Fibroblast of mammary gland (primary cell): ENCODE measurements at places on chromosomes 1 and 21.

DNA sequence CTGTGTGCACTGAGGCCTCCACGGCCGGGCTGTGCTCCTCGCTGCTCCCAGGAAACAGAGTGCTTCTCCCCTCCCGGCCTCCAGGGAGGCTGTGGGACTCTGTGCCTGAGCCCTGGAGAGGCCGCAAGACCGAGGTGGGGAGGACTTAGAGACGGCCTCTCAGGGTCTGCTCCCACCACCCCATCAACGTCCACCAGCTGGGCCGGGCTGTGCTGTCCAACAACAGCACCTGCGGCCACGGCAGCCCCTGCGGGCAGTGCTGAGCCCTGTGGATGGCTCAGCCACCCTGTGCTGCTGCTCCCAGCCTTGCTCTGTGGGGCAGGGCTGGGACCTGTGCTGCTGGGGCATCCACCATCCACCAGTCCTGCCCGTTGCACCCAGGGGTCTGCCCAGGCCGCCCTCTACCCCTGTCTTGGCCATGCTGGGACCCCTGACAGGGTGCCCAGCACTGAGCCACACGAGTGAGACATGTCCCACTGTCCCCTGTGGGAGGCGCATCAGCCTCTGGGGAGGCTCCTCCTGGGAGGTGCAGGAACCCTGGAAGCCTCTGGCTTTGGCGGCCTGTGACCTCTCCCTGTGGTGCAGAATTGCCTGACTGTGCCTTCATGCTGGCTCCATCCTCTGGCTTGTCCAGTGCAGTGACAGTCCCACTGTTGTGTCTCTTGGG lies 31.2 kb upstream of the LRRC3 start:
- no peak for DNase-seq

DNA sequence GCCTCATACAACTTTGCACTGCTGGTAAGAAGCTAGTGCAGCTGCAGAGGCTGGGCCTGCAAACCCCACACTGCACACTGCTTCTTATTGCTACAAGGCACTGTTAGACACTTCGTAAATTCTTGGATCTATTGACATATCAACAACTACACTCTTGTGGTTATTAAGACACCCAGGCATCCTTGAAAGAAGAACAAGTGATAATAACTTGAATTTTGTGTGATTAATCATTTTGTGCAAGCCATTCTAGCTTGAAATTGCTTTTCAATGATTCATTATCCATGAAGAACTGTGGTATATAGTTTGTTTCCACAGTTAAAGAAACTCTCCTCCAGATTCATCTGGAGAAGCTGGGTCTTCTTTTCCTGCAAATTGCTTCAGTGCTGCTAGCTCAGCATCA lies 33.7 kb upstream of the IFI44L start:
- peak; percentile 60 for DNase-seq

DNA sequence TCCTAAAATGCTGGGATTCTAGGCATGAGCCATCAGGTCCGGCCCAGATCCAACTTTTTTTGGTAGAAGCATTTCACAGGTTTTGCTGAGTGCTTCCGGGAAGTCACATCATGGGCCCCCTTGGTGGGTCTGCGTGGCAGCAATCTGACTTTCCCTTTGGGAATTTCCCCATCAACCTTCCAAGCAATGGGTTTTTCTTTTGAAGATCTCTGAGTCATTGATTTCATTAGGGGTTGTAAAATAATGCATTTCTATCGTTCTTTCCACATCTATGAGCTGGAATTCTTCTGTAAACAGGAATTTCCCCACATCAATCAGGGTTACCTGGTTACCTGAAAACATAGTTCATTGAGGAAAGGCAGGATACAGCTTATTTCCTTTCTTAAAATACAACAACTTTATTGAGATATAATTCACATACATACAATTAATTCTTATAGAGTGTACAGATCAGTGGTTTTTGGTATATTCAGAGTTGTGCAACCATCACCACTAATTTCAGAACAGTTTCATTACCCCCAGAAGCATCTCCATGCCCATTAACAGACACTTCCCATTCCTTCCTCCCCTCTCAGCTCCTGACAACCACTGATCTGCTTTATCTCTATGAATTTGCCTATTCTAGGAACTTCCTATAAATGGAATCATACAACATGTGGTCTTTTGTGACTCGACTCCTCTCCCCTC lies 9.9 kb upstream of the ZBTB17 start:
- DNase-seq: no peak

DNA sequence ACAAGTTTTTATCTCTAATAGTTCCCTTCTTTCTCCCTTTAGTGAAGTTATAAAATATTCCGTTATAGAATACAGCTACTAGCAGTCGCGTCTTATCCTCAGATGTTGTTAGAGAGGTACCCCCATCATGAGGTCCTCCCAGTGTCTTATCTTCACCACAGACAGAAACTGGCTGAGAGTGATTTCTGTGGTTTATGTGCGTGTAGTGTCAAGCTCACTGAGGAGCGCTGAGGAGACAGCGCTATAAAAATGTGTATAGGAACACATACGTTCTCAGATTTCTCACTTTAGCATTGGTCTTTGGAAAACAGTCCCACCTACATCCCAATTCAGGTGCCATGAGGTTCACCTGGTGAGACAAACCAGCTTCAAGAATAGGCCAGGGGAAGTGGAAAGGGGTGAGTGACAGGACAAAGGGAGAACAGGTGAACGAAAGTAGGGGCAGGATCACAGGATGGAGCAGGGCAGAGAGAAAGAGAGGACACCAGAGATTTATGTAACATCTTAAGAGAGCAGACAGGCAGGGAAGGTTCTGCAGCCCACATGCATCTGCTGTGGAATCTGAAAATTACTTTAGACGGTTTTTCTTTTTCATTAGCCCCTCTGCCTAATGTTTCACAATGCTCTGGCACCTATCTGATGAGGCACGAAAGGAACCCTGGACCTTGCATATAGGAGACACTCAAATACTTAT lies 2.7 kb upstream of the PLEKHO1 start:
- no peak for DNase-seq

GRCh38 chr1:84269306-84269705 lies 32.2 kb upstream of the SAMD13 start:
- no peak for DNase-seq

GRCh38 chr1:206427291-206427690 lies 43.0 kb upstream of the IKBKE start:
- DNase-seq: no peak

GRCh38 chr1:84939761-84940160 lies 46.8 kb upstream of the LPAR3 start:
- no peak for DNase-seq

GRCh38 chr1:1371364-1371745 lies 3.7 kb downstream of the AURKAIP1 start:
- DNase-seq: peak; percentile 56

- DNase-seq: no peak
Measured at GRCh38 chr1:6424000-6424565, 493 bp upstream of the ESPN start.

DNA sequence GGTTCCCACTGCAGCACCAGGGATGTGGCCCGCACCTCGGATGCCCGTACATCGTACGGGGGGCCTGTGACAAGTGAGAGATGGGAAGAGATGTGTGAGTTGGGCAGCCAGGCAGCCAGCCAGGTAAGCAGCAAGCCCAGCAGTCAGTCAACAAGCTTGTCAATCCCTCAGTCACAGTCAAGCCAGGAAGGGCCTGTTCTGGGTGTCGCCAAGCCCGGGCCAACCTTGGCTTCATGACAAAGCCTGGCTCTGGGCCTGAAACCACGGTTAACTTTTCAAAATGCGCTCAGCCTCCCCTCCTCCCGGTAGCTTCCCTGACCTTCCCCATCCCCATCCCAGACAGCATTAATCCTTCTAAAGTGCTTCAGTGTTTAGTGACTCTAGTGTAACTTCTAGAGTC lies 31.8 kb downstream of the MYOM3 start:
- no peak for DNase-seq

GRCh38 chr21:24785033-24785432 lies 822.2 kb downstream of the MRPL39 start:
- DNase-seq: no peak

GRCh38 chr21:31798842-31799704 lies 67.2 kb upstream of the SCAF4 start:
- DNase-seq: peak; percentile 5

- DNase-seq: no peak
Measured at GRCh38 chr1:7424352-7424890, 346.7 kb upstream of the VAMP3 start.

DNA sequence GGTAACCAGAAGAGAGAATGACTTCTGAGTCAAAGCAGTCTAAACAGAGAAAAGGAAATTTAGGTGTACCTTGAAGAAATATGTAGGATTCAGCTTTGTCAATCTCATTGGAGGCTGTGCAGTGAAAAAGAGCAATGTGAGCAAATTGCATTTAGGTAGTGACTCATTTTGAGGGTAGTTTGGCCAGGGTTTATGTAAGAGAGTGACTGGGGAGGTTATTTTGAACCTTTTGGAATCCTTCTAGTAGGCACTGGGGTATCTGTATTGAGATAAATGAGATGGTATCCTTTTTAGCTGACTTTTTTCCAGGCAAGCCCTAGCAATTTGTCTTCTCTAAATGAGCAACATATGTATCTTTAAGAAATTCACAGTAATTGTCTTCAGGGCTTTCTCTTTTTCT lies 95.9 kb downstream of the DISP1 start:
- DNase-seq: peak; percentile 70

- DNase-seq: peak; percentile 18
Measured at GRCh38 chr1:94675373-94675772, 133.8 kb upstream of the F3 start.

GRCh38 chr1:1181938-1182410 lies 8.3 kb downstream of the TTLL10 start:
- no peak for DNase-seq

GRCh38 chr1:68157416-68157815 lies 74.9 kb downstream of the WLS start:
- DNase-seq: no peak

DNA sequence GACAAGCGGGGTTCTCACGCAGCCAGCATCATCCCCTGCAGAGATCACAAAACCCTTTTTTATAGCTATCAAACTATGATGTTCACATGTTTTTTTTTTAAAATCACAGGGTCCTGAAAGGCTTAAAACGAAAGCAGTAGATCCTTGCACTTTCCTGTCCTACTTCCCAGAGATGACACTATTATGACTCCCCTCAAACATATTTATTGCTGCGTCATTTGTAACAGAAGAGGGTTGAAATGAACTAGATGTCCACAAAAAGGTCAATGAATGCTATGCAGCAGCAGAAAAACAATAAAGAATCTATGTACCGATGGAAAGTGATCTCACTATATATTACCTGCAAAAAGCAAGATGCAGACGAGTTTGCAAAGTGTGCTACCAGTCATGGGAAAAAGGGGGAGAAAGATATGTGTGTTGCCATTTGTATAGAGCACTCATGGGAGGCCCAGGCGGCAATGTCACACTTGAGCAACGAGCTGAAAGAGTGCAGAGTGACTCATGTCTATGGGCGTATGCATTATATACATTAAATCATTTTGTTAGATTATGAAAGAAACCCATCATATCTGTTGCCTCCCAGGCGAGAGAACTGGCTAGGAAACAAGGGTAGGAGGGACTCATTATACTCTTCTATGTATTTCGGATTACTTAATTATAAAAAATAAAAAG lies 68.9 kb upstream of the PARP1 start:
- no peak for DNase-seq

- no peak for DNase-seq
Measured at GRCh38 chr1:100769323-100769722, 49.8 kb downstream of the VCAM1 start.

DNA sequence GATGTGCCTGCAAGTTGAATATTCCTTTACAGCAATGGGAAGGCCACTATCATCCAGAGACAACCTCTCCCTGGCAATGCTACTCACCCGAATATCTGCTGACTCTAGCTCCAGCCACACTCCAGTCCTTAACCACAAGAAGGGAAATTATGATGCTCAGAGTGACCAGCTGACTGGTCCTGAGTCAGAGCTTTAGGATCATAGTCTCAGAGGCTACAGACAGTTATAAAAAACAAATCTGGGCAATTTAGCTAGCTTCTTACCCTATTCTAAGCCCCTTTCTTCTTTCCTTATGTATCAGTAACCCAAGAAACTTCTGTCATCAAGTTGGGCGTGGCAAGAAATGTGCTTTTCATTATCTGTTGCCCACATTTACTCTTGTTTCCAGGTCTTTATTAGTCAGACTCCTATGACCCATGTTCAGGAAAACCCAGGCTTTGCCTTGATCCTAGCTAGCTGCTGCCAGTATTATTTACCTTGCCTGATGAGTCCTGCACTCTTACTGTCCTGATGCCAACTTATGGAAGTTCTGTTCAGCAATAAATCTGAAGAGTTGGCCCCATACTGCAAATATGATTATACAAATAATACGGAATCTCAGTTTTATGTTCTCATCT lies 207.0 kb downstream of the TTLL7 start:
- peak; percentile 71 for DNase-seq

DNA sequence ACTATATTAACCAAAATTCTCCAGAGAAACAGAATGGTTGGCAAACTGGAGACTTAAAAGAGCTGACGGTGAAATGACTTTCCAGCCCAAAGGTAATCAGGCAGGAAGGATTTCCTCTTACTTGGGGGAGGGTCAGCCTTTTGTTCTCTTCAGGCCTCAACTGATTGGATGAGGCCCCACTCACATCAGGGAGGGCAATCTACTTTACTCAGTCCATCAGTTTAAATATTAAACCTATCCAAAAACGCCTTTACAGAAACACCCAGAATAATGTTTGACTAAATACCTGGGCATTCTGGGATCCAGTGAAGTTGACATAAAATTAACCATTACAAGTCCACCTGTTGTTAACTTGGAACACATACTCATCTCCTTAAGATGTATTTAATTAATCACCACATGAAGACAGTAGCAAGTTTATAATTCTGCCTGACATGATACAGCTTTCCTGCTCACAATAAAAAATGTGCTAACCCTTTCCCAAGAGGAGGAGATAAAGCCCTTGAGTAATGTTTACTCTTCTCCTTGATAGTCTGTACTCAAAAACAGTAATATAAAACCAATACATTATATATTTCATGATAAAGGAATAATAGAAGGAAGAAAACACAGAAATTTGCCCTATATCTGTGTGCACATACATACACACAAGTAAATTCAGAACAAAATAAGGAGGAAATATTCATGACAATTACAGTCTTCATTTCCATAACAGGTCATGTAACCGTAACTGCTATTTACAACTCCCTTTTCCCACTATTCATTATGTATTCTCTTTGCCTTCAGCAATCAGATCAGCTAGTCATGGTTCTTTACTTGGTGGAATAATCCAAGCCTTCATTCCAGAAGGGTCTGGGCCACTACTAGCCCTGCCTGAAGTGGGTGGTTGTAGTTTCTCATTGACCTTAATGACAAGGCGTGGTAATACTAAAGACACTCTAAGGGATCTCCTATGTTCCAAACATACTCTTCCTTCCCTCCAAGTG lies 107.5 kb upstream of the RUNX1 start:
- DNase-seq: no peak

- no peak for DNase-seq
Measured at GRCh38 chr1:111468717-111469100, 5.1 kb upstream of the C1orf162 start.

- no peak for DNase-seq
Measured at GRCh38 chr1:47919113-47919833, 77.9 kb downstream of the TRABD2B start.

GRCh38 chr21:44419679-44420078 lies 35.6 kb upstream of the LRRC3 start:
- DNase-seq: no peak
